Activated CD8-positive, alpha-beta T cell treated with anti-CD3 and anti-CD28 coated beads, Interleukin-2, amount 10 ng/mL, durations not matched to agents 7 days and 5 days (primary cell): ENCODE measurements at places on chromosomes 4 and X.

- no peak for DNase-seq
These were observed 206.0 kb upstream of the SLC7A11 start for GRCh38 chr4:138448169-138448568.

GRCh38 chr4:931194-931959 is 739 bp downstream of the GAK start:
- DNase-seq, result peak; percentile 35

- DNase-seq, result no peak
These were observed 536.2 kb upstream of the KLHL4 start for GRCh38 chrX:86981326-86981879.

DNA sequence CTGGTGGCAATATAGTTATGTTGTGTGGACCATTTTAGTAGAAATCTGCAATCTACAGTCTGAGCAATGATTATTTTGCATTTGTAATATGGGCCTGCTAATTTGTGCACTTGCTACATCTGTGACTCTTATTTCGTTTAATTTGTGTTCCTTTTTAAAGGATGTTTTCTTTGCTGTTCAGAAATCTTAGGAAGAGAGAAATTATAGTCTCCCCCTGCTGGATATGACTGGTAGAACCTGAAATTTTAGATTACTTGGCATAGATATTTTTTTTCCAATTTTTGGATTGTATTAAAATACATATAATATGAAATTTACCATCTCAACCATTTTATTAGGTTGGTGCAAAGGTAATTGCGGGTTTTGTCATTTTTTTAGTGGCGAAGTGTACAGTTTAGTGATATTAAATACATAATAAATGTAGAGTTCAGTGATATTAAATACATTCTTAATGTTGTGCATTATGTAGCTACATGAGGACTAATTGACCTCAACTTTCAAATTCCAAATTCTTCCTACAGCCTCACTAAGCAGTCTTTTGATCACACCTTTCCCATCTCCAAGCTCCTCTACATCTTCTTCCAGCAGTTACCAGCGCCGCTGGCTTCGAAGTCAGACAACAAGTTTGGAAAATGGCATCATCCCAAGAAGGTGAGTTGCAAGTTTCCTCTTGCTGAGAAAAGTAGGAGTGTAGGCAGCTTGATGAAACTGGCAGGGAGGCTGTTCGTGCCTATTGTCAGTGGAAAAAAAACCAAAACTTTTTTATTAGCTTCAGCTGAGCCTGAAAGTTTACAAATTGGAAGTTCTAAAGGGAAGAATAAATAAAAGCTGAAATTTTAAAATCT is 82.2 kb downstream of the FNIP2 start:
- DNase-seq, result no peak

DNA sequence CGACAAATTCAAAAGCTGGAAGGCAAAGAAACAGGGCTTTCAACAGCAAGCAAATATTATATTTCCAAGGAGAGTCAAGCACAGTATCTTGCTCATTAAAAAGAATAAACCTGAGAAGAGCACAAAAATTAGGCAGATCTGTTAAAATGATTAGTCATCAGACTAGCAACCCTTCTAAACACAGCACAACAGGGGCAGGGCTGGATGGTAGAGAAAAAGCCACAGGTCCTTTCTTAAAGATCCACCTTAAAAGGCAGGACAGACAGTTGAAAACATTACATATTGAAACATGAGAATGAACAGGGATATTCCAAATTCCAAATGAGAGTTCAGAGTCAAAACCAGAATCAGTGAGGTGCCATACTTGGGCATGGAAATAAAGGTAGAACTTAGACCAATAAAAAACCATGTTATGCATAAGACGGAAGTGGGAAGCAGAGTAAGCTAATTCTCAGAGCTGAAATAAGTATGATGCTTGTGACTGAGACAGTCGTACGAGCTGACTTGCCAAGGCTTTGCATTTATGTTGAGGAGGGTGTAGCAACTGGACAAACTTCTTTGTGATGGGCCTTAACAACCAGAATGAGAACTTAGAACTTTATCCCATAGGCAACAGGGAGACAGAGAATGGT is 126.9 kb upstream of the FAM9B start:
- no peak for DNase-seq

GRCh38 chrX:25049357-25049756 is 33.6 kb upstream of the ARX start:
- DNase-seq, result no peak

GRCh38 chr4:30847167-30847566 is 127.0 kb downstream of the PCDH7 start:
- no peak for DNase-seq

DNA sequence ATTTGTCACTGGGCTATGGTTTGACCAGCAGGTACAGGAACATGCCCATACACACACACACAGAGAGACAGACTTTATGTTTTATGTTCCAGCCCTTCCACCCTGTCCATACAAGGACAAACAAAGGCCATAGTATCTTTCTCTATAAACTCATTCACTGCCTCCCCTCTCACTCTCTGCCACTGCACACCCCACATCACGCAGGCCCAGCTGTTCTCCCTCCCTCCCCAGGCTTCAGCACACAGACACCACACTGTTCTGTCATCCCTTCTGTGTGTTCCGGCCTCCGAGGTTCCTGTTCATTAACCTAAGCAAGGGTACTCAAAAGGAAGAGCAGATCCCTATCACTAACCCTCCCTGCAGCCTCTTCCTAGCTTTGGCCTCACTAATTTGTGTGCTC is 17.8 kb downstream of the LAS1L start:
- DNase-seq, result no peak

DNA sequence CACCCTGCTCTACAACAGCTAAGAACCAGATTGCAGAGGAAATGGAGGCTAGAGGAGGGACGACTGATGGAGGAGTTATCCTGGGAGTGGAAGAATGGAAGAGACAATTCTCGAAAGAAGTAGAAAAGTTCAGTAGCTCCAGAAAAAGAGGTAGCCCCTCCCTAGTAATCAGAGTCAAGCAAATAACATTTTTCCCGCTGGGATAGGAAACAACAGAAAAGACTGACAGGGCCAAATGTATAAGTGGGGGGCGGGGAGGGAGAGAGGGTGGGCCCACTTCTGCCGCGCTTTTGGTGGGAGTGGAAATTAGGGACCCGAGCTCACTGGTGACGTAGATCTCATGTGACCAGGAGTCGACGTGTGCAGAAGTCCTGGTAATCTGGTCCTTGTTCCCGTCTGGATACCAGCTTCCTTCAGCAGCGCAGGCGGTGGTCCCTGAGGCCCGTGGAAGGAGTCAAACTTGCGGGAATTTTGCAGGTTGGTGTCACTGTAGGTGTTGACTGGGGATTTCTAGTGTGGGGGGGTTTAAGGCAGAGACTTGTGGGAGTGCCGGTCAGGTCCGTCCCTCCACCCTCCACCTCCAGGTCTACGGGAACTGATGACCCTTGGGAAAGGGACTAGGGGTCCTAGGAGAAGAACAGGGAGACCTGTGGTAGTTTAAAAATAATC is at the start of gene TCEAL9:
TCEAL9 (plus strand) TSS at position 377 of the 669 bp plus-strand sequence. CDS start 1,179 bp downstream, outside the sequence.
- no peak for DNase-seq

DNA sequence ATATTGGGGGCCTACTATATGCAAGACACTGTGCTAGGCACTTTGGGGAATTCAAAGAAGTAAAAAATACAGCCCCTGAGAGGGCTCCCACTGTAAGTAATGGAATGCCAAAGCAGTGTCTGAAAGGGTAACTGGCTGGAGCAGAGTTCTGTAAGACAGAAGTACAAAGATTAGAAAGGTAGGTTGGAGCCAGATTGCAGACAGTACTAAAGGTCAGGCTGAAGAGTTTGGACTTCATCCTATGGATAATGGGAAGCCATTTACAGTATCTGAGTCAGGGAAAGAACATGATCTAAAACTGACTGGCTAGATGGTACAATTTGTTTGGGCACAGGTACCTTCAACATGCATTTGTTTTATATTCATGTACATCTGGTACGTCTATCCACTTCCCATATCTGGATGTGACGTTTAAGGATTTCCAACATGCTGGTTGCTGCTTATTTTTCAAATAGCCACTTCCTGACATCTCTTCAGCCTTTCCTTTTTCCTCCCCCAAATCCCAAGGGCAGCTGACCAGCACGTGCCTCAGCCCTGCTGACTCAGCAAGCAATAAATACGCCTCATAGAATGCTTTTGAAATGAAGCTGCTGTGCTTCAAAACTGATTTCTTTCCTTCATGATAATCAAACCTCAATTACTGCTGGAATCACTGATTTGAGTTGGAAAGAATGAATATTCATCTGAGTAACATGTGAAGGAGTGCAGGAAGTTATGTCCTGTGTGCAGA is 9.5 kb downstream of the ENOX2 start:
- DNase-seq, result no peak

- no peak for DNase-seq
These were observed 138.9 kb downstream of the LARP7 start for GRCh38 chr4:112775801-112776200.

DNA sequence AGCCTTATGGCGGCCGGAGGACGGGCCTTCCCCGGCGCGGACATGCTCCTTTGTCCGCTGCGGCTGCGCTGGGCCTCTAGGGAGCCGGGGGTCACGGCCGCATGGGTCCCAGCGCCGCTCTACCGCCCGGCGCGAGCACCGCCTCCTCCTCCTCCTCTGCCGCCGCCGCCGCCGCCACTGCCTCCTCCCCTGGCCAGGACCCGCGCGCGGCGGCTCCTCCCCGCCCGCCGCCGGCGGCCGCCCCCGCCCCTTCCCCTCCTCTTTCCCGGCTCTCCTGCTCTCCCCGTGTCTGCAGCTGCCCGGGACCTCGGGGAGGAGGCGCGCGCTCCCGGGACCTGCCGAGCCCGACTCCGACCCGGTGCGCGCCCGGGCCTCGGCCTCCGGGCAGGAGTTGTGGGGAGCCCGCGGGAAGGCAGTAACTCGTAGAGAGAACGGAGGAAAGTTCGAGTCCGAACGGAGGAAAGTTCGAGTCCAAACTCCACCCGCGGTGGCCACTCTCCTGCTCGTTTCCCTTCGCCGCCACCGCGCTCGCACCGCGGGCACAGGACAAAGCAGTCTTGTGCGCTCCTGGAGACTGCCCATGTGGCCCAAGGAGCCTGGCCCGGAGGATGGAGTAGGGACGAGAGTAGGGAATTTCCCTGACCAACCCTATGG is at the start of gene ADGRA3:
ADGRA3 (minus strand) TSS at position 179 of the 654 bp plus-strand sequence. CDS start 282 bp downstream, outside the sequence.
- peak; percentile 41 for DNase-seq

DNA sequence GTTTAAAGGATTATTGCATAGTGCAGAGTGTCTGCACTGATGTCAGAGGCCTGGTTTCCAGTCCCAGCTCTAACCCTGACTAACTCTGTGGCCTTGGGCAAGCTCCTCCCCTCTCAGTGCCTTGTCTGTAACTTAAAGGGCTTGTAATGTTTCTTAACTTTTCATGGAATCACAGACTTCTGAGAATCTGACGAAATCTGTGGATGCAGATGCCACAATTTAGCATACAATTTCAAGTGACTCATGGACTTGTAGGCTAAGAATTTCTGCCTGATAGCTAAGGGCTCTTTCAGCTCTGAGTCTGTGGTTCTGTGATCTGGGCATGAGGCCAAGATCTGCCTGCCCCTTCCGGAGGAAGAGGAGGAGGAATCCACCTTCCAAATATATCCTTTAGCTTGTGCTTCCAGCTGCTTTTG is 236.9 kb downstream of the AR start:
- DNase-seq, result no peak

- no peak for DNase-seq
These were observed 74.0 kb downstream of the CPZ start for GRCh38 chr4:8666581-8666980.

DNA sequence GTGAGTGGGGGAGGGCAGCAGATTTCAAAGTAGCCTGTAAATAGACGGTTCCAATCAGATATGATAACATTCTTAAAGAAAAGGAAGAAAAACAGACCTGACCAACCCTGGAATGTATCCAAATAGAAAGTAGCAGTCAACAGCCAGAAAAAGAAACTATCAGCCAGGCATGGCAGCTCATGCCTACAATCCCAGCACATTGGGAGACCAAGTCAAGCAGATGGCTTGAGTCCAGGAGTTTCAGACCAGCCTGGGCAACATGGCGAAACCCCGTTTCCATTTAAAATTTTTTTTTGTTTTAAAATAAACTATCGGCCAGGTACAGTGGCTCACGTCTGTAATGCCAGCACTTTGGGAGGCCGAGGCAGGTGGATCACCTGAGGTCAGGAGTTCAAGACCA is 125.0 kb downstream of the THOC2 start:
- DNase-seq, result no peak

DNA sequence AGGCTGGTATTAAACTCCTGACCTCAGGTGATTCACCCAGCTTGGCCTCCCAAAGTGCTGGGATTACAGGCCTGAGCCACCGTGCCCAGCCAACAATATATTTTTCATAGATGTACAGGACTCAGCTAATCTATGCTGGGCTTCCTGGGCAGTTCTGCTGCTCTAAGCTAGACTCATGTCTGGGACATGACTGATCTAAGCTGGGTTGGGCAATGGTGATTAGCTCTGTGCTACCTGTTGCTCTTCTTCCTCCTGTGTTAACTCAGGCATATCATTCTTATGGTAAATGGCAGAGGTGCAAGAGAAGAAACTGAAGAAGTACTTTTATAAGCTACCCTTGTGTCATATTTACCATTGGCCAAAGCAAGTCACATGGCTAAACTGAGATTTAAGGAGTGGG is 11.4 kb upstream of the SUPT20HL2 start:
- no peak for DNase-seq

DNA sequence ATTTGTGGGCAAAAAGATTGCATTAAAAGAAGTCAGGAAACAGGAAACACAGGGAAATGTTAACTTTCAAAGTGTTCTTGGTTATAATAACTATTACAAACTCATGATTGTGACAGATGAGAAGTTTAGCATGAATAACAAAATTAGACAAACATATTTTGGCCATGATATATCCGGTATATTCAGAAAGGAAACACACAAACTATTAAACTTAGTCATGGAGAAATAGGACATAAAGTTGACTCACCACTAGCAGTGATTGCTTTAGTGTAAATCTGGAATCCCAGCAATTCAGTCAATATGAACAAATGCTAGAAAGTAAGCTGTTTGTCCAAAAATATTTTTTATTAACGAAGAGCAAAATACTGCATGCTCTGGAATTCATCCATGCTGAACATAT is 1299.9 kb downstream of the C4orf33 start:
- no peak for DNase-seq

DNA sequence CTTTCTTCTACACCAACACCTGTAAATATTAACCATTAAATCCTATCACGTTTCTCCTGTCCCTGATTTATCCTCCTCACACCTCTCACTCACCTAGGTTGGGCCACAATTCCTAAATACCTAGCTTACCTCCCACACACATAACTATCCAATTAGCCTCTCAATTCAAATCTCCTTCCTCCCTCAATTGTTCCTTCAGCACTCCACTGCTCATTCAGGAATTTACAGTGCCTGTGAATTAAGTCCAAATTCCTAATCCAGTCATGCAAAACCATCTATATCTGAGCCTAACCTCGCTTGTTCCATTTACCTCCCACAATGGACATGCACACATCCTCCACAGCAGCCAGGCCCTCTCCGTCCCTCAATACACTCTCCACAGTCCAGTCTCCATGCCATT is 17.5 kb downstream of the ANXA5 start:
- no peak for DNase-seq

GRCh38 chr4:138189206-138189605 is 52.9 kb downstream of the SLC7A11 start:
- DNase-seq, result no peak

GRCh38 chrX:136047016-136047642 is 61.9 kb downstream of the SLC9A6 start:
- DNase-seq, result no peak
